ENCODE measurements at places on chromosomes 13 and 19.

DNA sequence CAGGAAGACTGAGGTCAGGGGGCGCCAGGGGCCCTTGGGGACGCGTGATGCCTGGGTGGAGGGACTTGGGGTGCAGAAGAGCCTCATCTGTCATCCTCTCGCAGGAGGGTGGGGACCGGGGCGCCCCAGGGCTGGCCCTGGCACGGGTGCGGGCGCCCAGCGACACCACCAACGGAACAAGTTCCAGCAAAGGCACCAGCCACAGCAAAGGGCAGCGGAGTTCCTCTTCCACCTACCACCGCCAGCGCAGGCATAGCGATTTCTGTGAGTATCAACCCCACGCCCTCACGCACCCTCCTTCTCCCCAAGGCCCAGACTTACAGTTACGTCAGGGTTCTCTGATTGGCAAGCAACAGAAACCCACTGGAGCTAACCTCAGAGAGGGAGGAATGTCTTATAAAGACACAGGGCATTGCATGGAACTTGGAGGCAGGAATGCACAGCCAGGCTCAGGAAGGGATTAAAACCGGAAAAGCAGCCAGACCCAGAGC, 29.4 kb downstream of the MARK4 start:
- DNase-seq = no peak

DNA sequence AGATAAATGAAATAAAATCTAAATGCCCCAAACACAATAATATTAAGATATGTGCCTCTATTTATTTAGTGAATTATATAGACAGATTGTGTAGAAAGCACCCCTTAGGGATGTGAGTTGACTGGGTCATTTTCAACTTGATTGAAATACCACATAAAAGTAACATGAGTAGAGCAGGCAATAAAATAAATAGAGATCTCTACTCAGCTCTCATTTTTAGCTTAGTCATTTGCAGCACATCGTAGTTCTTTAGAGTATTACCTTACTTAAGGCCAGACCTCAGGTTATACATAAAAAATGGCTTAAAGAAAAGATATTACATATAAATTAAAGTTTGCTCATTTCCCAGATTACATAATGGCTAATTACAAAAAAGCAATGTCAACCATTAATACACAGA, 1525.6 kb upstream of the PRR20A start:
- no peak for DNase-seq

GRCh38 chr13:25371158-25371874, 458 bp upstream of the ATP8A2 start:
- DNase-seq = no peak

DNA sequence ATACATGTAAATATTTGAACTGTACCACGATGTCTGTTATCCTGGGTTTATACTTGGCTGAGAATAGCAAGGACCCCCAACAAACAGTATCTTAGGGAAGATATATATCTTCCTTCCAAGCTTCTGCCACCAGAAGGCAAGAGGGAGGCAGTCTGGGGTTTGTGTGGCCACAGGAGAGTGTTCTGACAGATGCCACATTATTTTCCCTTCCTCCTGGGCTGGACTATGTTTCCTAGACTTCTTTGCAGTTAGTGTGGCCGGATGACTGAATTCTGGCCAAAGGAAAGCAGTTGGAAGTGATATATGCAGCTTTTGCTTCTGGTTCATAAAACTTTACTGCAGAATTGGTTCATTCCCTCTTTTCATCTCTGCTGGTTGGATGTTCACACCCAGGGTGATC, 39.9 kb upstream of the TMTC4 start:
- no peak for DNase-seq

GRCh38 chr13:99867535-99868257, 103.9 kb downstream of the ZIC5 start:
- DNase-seq = no peak

DNA sequence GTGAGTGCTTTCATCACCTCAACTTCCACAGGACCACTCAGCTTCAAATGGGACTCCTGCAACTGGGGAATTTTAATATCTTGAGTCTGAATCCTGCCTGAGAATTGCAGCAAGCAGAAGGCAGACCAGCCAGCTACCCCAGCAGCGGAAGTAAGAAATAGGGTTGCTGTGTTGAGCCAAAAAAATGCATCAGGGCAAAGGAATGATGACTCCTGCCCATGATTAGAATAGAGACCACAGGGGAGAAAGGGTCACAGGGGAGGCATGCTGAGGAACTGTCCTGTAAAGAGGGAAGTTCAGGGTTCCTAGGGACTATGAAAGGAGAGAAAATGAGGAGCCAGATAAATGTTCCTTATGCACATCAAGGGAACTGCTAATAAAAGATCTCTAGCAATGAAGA, 370.2 kb downstream of the KCTD12 start:
- no peak for DNase-seq

- no peak for DNase-seq
Measured at GRCh38 chr19:28869459-28869858, 343.5 kb downstream of the UQCRFS1 start.

- DNase-seq = no peak
Measured at GRCh38 chr19:8423817-8424223, 10.7 kb downstream of the MARCHF2 start.

- no peak for DNase-seq
Measured at GRCh38 chr13:32555613-32556012, 17.0 kb upstream of the N4BP2L2 start.

GRCh38 chr19:57850553-57851017, 926 bp downstream of the ZNF587 start:
- DNase-seq = peak; percentile 27

- DNase-seq = no peak
Measured at GRCh38 chr13:101473458-101473857, 21.0 kb downstream of the ITGBL1 start.

- DNase-seq = no peak
Measured at GRCh38 chr13:96762876-96763275, 231.4 kb downstream of the OXGR1 start.

DNA sequence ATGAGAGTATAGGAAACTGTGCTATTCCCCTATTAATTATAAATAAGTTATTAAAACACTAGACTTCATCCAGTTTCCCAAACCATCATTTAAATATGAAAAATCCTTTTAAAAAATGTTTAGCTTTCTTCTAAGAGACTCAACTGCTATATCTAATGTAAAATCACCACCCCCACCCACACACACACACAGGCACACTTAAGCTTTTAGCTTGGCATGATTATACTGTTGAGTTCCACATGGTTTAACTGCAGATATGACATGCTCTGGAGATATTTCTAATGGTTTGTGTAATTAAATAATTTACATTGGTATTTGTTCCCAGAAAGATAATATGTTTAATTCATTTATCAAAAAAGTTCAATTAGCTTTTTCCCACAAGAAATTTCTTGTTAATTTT, 1700.1 kb upstream of the SLC10A2 start:
- no peak for DNase-seq

DNA sequence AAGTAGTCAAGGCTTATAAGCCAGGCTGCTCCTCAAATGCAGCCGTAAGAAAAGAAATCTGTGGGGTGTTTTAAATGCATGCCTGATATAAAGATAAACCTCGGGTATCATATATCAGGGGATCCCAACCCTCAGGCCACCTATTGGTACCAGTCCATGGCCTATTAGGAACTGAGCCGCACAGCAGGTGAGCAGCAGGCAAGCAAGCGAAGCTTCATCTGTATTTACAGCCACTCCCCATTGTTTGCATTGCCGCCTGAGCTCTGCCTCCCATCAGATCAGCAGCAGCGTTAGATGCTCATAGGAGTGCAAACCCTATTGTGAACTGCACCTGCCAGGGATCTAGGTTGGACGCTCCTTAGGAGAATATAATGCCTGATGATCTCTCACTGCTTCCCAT, 233.5 kb upstream of the SERP2 start:
- no peak for DNase-seq

- DNase-seq = no peak
Measured at GRCh38 chr13:47178090-47178950, 281.5 kb upstream of the HTR2A start.

GRCh38 chr19:49491804-49492572, 4.2 kb upstream of the RPS11 start:
- no peak for DNase-seq

DNA sequence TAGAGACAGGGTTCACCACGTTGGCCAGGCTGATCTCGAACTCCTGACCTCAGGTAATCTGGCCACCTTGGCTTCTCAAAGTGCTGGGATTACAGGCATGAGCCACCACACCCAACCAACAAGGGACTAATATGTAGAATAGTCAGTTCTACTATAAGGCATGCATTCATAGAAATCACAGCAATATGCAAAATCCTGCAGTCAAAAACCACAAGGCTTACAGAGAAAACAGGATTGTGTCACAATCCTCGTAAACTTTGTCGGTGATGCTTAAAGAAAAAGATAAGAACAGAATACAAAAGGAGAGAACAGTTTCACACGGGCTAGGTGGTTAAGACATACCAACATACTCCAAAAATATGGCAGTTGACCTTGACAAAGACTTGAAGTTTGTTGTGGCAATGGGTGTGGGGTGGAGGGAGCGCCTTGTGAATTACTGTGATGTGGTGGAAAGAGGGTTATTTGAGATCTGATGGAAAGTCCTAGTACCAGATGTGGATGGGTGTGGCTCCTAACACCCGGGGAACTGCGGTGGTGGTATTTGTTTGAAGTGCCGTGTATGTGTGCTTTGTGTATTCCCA, 12.4 kb downstream of the NOSIP start:
- DNase-seq = peak; percentile 85

- peak; percentile 48 for DNase-seq
Measured at GRCh38 chr13:46831588-46832194, 34.7 kb upstream of the ESD start.

DNA sequence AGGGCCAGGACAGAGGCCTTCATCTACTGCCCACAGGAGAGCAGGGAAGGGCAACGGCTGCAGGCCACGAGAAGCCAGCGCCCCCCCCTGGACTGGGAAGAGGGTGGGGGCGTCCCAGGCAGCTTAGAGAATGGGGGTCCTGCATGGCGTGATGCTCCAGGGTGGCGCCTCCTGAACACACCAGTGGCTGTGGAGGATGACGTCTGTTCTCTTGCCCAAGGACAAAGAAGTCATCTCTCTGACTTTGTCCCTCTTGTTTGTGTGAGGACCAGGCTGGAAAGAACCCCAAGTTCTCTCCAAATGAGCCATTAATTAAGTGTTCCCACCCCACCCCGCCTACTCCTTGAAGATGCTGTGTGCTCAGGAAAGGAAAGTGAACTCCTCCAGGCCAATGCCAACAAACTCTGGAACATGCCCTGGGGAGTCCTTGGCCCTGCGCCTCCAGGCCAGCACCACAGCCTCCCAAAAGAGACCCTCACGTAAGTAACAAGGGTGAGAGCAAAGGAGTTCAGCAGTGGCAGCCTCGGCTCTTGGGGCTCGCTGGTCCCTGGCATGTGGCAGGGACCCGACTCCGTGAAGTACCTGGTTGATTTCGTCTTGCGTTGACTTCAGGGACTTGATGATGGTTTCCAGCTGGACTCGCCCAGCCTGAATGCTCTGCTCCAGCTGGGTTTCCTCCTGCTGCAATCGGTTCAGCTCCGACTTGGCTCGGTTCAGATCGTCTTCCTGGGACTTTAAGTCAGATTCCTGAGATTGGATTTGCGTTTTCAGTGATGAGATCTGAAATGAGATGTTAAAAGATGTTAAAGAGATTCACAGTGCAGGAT, 68.4 kb downstream of the EPS15L1 start:
- DNase-seq = no peak

GRCh38 chr13:43129066-43129465, 105.7 kb downstream of the DNAJC15 start:
- DNase-seq = no peak

- DNase-seq = no peak
Measured at GRCh38 chr13:81106348-81106747, 765.4 kb upstream of the SPRY2 start.

DNA sequence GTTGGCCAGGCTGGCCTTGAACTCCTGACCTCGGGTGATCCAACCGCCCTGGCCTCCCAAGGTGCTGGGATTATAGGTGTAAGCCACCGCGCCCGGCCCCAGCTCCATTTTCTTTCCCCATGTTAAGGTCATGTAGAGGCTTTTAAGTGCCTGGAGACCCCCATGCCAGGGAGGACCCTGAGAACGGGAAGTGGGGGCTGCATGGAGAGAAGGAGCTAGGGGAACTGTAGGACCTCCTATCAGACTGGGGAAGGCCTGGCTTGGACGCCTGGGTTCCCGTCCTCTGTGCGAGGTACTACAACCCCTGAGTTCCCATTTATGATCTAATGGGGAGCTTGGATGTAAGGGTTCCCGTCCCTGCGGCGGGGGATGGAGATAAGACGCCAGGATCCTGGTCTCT, 714 bp upstream of the NPAS1 start:
- no peak for DNase-seq

GRCh38 chr13:93957371-93957770, 522.1 kb downstream of the DCT start:
- DNase-seq = no peak

- DNase-seq = no peak
Measured at GRCh38 chr13:69050696-69051095, 1056.9 kb upstream of the ATXN8OS start.

DNA sequence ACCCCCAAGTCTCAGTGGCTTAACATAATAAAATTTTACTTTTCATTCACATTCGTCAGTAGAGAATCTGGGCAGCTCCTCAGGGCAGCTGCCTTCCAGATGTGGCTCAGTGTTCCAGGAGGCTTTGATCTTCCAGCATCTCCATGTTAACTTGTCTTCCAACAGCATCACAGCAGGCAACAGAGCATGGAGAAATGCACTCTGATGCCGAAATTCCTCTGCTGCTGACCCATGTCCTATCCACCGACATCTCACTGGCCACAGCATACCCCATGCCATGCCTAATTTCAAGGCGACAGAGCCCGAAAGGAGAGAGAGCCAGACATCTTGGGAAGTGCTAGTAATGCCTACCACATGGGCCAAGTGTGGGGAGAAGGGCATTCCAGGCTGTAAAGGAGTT, 64.9 kb upstream of the MEDAG start:
- no peak for DNase-seq
